ENCODE measurements at places on chromosomes 12 and 14.

GRCh38 chr12:131441638-131442336 is 269.1 kb upstream of the SFSWAP start:
- DNase-seq, result no peak

DNA sequence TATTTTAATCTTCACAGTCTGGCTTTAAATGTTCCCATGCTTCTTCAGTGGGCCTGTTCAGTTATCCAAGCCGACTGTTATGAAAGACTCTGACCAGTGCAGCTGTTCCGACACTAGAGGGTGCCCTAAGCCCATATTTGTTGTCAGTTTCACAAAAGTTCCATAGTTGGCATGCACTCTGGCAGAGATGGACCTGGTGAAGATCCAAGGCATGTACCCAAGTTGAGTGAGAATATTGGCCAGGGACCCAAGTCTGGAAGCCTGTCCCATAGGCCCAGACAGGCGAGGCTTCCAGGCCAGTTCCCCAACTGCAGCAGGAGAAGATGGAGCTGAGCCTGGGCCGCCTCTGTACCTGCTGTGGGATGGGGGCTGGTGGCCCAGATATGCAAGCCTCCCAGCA is 27.4 kb upstream of the GUCY2C start:
- DNase-seq, result peak; percentile 30

- no peak for DNase-seq
Observed at GRCh38 chr12:117125767-117126166, 26.6 kb upstream of the TESC start.

GRCh38 chr14:81245771-81246170 is 25.0 kb upstream of the GTF2A1 start:
- DNase-seq, result no peak

- no peak for DNase-seq
Observed at GRCh38 chr14:76080471-76080870, 71.3 kb upstream of the GPATCH2L start.

GRCh38 chr14:93688239-93688666 is 100.0 kb downstream of the PRIMA1 start:
- DNase-seq, result no peak

DNA sequence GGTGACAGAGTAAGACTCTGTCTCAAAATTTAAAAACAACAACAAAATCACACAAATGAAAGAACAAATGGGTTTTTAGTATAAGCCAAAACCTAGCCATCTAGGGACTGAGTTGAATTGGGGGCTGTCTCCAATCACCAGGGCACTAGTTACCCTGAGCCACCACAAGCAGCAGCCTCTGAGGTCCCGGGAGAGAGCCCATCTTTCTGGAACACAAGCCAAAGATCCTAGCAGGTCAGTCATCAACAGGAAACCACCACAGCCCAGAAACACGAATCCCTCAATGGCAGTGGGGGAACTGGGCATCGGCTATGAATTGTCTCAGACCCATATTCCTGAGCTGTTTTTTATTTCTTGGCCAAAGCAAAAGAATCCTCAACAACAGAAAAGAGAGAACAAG is 75.3 kb downstream of the KDM2B start:
- DNase-seq, result no peak

DNA sequence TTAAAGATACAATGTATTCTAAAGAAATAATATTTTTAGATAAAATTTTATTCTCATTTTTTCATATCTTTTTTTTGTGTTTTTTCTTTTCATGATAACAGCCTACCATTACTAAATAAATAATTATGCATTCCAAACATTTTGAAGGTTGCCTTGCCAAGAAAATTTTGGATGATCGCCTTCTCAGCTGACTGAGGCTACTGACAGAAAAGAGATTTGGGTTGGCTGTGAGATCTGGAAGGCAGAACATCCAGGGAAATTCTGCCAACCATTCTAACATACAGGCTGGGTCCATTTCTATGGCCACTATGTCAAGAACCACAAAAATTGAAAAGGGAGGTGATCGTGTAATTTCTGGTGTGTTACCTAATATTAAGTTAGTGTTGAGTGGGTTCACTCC is 48.1 kb downstream of the GALNT8 start:
- DNase-seq, result no peak

DNA sequence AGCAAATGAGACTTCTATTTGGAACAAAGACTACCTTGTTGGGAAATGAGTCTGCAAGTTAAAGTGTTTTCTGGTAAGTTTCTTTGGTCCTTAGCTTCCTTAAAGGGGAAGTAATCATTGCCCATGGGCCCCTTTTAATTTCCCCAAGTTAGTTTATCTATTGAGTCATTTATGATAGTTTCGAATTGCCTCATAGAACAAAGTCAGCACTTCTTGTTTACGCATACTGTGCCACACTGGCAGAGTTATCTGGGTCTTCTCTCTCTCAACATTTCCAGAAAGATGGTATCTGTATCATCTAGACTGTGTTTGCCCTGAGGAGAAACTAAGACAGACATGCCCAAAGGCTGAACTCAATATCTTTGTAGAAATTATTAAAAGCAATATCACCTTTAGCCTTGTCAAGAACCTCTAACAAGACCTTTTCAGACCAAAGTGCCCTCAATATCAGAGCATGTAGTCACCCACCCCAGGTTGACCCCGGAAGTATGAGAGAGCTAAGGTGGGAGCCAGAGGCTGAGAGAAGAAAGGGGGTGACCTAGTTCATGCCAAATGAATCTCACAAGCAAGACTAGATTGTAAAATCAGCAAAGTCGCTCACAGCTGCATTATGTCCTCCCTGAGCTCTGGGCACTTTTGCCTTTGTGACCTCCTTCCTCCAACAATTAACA is 40.0 kb downstream of the GPR65 start:
- no peak for DNase-seq

DNA sequence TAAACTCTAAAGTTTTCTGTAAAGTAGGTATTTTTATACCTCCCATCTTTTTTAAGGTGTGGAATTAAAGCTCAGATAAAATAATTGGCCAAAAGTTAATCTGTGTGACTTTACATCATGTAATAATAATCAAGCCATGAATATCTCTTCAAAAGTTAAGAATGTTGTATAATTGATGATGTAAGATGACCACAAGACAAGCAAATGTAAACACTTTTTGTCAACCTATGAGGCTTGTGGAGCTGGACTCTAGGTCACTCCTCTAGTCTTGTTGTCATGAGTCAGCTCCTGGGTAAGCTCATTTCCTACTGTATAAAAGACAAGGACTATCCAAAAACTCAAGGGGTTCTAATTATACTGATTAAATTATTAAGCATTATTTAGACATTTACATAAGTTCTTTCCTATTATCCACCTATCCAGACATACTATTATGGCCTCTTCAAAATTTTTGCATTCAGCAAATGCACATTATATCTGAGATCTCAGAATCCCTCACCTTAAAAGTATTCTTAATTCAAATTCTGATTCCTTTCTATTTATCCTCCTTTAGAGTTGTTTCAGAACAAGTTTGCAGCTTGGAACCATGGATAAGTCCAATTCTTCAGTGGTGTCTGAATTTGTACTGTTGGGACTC is at the start of gene OR4K5:
Gene OR4K5 (plus strand): TSS at position 587 of the 637 bp plus-strand sequence. CDS start 0 bp downstream, at position 587.
- no peak for DNase-seq

GRCh38 chr14:76729258-76729657 is 32.0 kb upstream of the VASH1 start:
- DNase-seq, result no peak

- no peak for DNase-seq
Observed at GRCh38 chr12:76237086-76237701, 111.0 kb downstream of the BBS10 start.

- DNase-seq, result peak; percentile 24
Observed at GRCh38 chr12:49296034-49296835, 1.3 kb downstream of the PRPH start.

GRCh38 chr12:1309613-1310012 is 284.8 kb downstream of the FBXL14 start:
- DNase-seq, result no peak

GRCh38 chr12:20044846-20045245 is 323.5 kb upstream of the PDE3A start:
- DNase-seq, result no peak

GRCh38 chr12:107917912-107918800 is 143.7 kb downstream of the ASCL4 start:
- DNase-seq, result no peak

GRCh38 chr14:63371033-63371432 is 52.3 kb upstream of the GPHB5 start:
- no peak for DNase-seq

- no peak for DNase-seq
Observed at GRCh38 chr14:56120091-56120691, 2.0 kb downstream of the PELI2 start.

- no peak for DNase-seq
Observed at GRCh38 chr12:38139456-38139855, 177.1 kb upstream of the ALG10B start.

DNA sequence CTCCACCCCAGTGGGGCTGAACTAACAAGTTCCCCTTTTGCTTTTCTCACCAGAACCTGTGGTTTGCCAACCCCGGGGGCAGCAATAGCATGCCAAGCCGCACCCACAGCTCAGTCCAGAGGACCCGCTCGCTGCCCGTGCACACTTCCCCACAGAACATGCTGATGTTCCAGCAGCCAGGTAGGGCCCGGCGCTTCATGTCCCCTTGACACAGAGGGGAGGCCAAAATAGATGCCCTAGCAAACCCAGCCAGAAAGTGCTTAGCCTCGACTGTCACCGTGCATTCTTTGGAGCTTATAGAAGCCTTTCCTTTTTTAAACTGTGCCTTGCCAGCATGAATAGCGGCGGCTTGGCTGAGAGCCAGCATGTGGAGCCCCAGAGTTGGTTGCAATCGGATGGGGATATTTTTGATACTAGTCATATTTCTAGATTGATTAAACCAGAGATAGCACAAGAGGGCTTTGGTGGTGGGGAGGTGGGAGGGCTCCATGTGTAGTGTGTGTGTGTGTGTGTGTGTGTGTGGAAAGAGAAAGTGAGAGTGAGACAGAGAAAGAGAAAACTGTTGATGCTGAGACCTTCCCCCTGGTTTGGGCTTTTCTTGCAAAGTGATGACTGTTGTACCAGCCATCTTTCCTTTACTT is 126.1 kb downstream of the GCH1 start:
- no peak for DNase-seq

GRCh38 chr14:37320106-37320505 is 122.4 kb downstream of the MIPOL1 start:
- DNase-seq, result no peak

DNA sequence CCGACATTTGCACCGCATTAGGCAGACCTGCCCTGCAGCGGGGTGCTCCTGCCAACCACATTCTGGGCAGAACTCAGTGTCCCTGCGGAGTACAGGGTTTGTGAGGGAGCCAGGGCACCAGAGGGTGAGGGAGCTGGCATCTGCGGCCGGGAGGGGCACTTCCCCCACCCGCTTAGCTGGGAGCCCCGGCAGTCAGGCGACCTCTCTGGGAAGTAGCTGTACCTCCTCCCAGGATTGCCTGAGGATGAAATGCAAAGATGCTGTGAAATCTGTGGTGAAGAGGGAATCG is 58.6 kb downstream of the ANKRD9 start:
- DNase-seq, result no peak

DNA sequence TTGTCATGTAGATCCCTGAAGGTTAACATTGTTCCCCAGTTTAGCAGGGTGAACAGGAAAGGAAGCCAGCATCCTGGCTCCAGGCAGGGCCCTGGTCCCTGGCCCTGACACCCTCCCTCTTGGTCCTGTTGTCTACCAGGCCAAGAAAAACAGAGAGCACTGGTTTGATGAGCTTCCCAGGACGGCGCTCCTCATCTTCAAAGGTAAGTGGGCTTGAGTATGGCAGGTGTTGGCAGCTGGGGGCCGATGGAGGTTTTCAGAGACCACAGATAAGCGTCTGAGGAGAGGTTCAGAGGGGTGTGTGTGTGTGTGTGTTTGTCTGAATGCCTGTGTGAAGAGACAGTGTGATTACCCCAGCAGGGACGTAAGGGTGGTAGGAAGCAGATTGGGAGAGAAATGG is 56.3 kb downstream of the SLC8B1 start:
- no peak for DNase-seq

GRCh38 chr12:108712165-108712924 is 19.0 kb downstream of the CORO1C start:
- no peak for DNase-seq

GRCh38 chr14:102608064-102608446 is 15.6 kb downstream of the RCOR1 start:
- no peak for DNase-seq

DNA sequence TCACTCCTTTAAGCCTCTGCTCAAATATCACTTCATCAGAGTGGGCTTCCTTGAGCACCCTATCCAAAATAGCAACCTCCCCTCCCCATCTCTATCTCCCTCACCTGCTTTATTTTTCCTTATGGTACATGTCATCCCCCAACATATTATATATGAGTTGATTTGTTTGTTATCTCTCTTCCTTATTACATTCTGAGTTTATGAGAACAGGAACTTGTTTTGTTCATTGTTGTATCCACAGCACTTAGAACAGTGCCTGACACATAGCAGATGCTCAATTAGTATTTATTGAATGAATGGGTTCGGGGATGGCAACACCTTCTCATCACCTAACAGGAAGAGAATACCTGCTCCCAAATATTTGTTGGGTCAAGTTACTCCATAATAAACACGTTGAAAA is 24.6 kb upstream of the SMOC1 start:
- no peak for DNase-seq

- no peak for DNase-seq
Observed at GRCh38 chr14:68412505-68413465, 380.1 kb downstream of the ZFP36L1 start.

- DNase-seq, result peak; percentile 34
Observed at GRCh38 chr14:91177073-91178034, 63.5 kb downstream of the DGLUCY start.

- no peak for DNase-seq
Observed at GRCh38 chr12:2454601-2455177, 340.1 kb upstream of the FKBP4 start.

GRCh38 chr14:54567639-54568561 is 972 bp downstream of the SAMD4A start:
- no peak for DNase-seq

DNA sequence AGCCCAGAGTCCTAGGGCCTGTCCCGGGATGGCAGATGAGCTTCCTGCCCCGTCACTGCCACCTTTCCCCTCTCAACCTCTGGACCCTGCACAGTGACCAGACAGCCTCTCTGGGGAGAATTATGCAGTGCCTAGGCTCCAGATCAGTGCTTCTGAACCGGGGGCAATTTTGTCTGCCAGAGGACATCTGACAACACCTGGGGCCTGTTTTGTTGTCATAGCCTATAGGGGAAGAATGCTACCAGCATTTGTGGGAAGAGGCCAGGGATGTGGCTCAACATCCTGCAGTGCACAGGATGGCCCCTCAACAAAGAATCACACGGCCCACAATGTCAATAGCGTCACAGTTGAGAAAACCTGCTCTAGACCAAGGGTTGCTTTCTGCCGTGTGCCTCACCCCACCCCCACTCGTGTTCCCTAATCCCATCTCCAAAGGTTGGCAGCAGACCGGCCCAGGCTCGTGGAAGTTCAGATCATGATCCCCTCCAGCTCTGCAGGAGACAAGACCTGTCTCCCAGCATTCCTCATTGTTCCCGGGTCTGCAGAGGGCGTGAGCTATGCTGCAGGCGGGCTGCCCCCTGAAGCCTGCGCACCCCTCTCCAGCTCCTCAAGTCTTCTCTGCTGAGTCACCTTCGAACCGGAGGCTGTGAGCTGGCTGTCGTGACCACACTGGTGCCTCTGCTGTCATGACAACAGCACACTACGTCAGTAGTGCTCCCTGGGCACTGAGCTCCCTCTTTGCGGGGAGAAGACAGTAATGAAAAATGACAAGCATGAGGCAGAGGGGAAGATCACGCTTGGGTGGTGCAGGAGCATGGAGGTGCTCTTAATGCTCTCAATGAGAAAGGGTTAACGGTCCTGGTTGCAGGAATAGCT is 2.0 kb upstream of the GAPDH start:
- peak; percentile 62 for DNase-seq

All from stimulated activated CD8-positive, alpha-beta memory T cell treated with anti-CD3 and anti-CD28 coated beads, Interleukin-15, amount 100 ng/mL, for 1 hour (primary cell).